ENCODE measurements at places on chromosomes 13 and 19. TPM values are rescaled to one million over a fixed set of nuclear protein-coding genes. Genes with fewer than 3 reads are reported as not detected.

ITGBL1 gene
- total RNA-seq = 0.65 TPM

DNA sequence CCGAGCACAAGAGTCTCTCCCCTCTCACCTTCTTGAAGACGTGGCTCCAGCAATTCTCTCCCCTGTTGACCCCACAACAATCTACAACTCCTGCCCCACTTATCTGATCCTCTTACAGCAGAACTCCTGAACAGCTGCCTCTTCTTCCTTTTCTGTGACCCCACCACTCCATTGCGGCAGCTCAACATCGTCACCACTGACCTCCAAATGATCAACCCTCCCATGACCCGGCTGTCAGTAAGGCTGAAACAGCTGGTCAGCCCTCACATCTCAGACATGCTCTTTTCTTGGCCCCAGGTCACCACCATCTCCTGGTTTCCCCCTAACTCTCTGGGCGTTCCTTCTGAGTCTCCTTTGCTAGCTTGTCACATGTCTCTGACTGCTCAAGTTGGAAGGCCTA, 1.8 kb downstream of the EXOSC5 start:
- no peak for DNase-seq

GRCh38 chr13:73467125-73467524, 408.3 kb downstream of the KLF5 start:
- no peak for DNase-seq

DNA sequence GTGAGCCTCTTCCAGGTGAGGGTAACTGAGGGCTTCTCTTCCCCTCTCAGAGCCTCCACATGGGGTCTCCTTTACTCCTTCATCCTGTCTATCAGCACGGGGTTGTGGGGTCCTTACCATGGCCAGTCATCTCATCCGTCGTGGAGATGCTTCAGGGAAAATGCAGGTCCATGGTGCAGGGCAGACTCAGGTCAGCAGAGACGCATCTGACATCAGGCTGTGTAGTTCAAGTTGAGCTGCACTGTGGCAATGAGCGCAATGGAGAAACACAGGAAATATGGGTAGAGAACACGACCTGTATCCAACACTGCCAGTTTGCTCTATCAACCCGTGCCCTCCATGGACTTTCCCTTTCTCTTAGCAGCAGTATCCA, 13.9 kb downstream of the LILRA5 start:
- DNase-seq = no peak
